ENCODE measurements at places on chromosomes 3 and 15.

DNA sequence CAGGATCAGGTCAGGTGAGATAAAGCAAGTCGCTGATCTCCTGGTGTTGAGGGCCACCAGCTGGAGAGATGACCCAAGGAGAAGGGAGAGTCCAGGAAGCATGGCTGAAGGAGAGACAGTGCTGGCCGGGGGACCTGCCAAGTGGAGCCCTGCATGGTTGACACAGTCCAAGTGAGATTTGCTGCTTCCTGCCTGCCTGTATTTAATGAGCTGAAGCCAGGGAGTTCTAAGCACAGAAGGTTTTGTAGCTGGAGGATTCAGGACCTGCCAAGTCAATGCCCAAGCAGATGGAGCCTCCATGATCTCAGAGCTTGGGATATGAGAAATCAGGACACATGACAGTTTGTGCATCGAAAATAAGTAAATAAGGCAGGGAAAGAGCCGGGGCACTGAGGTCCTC, 125.6 kb downstream of the SRGAP3 start:
- no peak for DNase-seq

GRCh38 chr15:49238342-49238741, 68.3 kb downstream of the GALK2 start:
- DNase-seq = peak; percentile 49

- DNase-seq = peak; percentile 34
Observed at GRCh38 chr15:72796515-72797337, 13.2 kb upstream of the ADPGK start.

DNA sequence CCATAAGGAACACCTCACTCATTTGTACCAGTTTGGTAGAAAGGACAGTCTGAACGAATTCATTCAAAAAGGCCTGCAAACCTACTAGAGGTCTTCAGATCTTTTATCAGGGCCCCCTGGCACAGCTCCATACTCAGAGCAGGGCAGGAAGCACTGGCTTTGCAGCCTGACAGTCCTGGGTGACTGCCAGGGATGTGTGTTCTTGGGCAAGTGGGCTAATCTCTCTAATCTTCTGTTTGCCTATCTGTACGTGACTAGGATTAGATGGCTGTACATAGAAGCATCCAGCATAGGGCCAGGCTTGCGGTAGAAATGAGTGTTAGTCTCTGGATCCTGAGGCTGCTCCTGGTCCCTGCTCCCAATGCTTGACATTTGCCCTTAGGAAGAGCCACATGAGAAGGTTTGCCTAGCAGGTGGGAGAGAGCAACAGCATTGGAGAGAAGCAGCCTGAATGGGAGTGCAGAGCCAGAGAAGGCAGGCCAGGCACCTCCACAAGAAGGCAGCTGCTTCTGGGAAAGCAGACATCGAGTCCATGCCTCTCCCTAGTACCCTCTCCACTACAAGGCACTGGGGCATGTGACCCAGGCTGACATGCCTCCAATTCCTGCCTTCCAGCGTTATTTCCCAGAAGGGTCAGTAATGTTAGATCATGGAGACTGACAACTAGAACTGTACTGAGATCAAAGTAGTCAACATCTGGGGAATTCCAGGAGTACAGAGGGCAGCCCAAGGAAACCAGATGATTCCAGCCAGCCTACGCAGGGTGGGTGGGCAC, 1.0 kb upstream of the CXCR6 start:
- DNase-seq = no peak

DNA sequence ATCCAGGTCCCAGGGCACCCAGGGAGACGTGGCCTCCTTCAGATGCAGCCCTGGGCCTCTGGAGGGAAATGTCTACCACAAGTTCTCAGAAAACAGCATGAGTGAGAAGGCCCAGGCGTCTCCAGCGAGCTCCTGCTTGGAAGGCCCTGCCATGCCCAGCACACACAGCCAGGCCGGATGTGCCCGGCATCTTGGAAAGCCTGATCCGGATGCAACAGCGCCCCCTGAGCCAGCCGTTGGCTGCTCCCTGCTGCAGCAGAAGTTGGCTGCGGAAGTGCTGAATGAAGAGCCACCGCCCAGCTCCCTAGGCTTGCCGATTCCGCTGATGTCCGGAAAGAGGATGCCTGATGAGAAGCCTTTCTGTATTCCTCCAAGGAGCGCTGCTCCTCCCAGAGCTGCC, 856 bp downstream of the NPAP1 start:
- no peak for DNase-seq

GRCh38 chr3:133994166-133994890, 35.4 kb downstream of the SLCO2A1 start:
- no peak for DNase-seq

GRCh38 chr3:135757421-135757820, 208.1 kb upstream of the PPP2R3A start:
- DNase-seq = no peak

- no peak for DNase-seq
Observed at GRCh38 chr3:154122912-154123559, 1.8 kb downstream of the ARHGEF26 start.

GRCh38 chr3:174287705-174288104, 571.4 kb upstream of the NAALADL2 start:
- no peak for DNase-seq

DNA sequence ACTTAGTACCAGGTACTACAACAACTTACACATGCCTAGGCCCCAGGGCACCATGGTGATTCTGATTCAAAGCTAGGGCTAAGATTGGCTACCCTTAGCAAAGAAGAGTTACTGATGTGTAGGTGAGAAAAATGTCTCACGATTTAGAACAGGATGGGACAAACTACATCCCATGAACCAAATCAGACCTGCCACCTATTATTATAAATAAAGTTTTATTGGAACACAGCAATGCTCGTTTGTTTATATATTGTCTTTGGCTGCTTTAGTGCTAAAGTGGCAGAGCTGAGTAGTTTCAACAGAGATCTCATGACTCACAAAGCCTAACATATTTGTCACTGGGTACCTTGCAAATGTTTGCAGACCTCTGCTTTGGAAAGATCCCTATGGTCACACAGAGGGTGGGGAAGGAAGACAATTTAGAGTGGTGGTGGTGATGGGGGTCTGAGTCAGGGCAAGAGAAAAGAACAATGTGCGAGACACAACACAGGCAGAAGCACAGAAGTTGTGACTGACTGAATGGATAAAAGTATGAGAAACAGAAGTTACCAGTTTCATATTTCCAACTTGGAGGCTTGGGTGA, 770.6 kb upstream of the CFAP20DC start:
- no peak for DNase-seq

DNA sequence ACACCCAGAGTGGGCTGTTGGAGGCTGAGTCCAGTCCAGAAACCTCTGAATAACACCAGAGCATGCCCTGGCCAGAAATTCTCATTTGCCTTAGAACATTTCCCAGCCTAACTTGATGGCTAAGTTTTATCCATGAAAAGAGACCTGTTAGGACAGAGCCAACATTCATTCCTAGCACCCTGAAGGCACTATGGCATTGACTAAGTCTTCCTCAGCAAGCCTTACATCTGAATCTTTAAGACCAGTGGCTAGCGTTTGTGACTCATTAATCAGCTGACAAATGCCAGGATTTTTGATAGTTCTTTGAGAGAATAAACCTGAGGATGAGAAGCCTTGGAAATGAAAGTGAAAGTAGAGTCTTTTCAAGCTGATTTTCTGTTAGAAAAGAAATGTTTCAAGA, 1087.1 kb upstream of the ALCAM start:
- DNase-seq = no peak

DNA sequence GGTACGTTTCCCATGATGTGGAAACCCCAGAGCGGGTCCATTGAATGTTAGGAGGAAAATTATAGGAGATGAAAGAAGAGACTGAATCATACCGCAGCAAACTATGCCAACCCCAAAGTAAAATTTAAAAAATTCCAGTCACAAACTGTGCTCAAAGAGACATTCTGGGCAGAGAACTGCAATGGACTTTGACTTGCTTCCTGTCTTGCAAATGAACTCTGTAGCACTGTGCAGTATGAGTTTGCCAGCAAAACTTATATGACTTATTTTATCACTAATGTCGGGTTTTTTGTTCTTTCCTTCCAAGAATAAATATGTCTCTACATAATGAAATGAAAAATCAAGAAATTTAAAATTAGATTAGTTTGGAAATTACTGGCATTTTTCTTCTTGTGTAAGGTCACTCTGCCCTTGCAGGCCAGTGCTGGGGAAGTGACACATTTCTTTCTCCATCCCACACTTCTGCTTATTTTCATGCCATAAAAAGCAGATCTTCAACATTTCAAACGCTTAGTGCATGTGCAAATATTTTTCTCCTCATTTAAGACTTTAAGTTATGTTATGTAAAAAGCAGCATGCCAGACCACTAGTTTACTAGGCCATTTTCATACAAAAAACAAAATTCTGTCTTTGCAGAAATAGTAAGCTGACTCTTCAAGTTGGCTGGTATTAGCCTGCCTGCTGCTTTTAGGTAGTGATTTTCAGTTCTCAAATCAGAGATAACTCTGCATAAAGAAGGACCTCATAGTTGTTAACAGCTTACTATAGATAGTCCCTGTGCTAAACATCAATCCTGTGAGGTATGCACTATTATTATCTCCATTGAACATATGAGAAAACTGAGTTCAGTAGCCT, 32.2 kb upstream of the SSR3 start:
- DNase-seq = no peak

DNA sequence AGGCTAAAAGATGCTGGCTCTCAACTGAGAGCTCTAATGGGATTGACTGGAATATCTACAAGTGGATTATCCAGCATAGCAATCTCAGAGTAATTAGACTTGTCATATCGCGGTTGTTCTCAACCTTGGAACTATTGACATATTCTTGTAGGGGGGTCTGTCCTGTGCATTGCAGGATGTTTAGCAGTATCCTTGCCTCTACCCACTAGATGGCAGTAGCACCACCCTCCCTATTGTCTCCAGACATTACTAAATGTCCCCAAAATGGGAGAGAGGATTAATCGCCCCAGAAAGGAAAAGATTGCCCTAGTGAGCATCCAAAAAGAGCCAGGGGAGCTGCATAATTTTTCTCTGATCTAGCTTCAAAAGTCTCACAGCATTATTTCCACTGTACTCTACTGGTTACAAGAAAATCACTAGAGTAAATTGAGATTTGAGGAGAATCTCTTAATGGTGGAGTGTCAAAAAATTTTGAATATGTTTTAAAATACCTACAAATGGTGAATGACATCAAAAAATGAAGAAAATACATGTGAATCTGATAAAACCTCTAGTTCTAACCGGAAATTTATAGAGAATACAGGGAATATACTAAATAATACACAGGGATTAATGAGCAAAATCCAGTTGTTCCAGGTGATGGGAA, 388.2 kb upstream of the AGTR1 start:
- no peak for DNase-seq

GRCh38 chr3:4595710-4596113, 102.6 kb downstream of the ITPR1 start:
- no peak for DNase-seq

- no peak for DNase-seq
Observed at GRCh38 chr3:138049157-138049919, 39.4 kb downstream of the CLDN18 start.

DNA sequence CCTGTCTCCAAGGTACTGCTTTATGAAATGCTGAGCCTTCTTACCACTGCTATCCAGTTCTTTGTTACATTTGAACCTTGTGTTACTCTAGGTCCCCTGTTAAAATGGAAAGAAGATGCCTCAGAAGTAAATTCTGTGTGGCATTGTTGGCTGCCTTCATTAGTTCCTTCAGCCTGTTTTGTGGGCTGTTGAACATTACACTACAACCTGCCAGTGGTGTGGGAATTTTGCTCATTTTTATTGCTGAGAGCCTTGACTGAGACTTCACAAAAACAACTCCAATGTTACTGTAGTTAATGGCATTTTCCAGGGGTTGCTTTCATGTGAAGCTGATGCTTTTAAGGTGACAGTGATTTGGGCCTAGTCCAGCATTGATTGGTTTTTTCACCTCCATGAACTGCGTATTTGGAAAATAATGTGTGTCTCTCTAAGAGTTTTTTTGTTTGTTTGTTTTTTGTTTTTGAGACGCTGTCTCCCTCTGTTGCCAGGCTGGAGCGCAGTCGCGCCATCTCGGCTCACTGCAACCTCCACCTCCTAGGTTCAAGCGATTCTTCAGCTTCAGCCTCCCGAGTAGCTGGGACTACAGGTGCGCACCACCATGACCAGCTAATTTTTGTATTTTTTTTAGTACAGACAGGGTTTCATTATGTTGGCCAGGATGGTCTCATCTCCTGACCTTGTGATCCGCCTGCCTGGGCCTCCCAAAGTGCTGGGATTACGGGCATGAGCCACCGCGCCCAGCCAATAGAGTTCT, 4.3 kb downstream of the MAPK6 start:
- no peak for DNase-seq

DNA sequence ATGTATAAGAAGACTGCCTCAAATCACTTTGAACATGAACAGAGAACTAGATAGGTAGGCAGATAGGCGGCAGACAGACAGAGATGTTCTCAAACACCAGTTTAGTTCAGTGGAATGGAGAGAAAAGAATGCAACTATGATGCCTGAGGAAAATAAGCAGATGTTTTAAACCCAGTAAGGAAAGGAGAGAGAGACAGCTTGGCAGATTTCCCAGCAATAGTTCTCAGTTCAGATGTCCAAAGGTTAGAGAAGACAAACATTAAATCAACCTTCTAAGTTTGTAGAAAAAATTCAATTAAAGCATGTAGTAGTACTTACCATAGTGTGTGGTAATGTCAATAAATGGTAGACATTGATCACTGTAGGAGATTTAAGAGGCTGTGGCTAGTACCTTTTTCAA, 209.6 kb upstream of the PFN2 start:
- DNase-seq = no peak

- DNase-seq = no peak
Observed at GRCh38 chr3:9732740-9733115, 1.2 kb downstream of the BRPF1 start.

DNA sequence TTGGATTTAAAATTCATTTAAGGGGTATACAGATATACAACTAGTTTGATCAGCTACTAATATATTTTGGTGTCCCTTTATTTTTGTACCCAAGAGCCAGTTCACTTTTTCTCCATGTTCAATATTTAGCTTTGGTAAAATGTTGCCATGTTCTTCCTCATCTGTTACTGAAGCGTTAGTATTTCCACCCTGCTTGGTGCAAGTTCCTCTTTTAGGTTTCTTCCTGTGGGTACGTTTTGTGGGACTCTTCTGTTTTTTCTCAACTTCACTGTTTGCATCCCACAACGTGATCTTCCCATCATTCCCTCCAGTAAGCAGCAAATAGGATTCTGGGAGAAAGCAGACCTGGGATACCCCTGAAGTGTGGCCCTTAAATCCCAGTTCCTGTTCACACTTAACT, 14.1 kb downstream of the WDR53 start:
- no peak for DNase-seq

- no peak for DNase-seq
Observed at GRCh38 chr15:73711526-73711925, 27.3 kb downstream of the CD276 start.
